ENCODE measurements at places on chromosomes 6 and 20. TPM values are rescaled to one million over a fixed set of nuclear protein-coding genes. Genes with fewer than 3 reads are reported as not detected.
A peak's percentile ranks its signal among the peaks of the same experiment; 100 is the strongest.

- no peak for DNase-seq
Measured at GRCh38 chr6:137119196-137120104, 54.0 kb downstream of the IL22RA2 start.

DNA sequence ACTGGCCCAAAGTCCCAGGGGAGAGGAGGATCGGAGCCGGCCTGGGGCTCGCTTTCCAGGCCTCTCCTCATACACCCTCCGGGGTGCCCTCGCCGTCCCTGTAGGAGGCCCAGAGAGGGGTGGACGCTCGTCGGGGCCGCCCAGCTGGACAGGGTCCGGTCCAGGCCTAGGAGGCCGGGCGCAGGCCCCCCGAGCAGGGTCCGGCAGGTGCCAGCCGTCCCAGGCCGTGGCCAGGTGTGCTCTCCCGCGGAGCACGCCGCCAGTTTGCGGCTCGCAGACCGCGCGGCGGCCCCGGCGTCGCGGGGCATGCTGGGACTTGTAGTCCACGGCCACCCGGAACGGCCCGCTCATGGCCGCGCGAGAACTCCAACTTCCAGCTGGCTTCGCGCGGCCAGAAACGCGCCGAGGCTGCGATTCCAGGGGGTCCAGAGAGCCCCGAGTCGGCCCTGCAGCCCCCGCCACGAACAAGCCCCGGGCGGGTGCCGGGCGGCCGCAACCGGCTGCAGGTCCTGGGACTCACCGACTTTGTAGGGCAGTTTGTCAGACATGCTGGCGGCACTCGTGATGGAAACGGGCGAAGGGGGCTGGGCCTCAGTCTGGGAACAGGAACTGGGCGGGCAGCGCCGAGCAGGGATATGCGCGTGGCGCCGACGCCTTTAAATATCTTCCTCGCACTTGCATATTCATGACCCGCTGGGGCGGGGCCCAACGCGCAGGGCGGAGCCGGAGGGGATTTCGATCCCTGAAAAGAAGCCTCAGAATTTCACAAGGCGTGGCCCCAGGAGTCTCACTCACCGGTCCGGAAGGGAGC, at the start of gene AHCY:
AHCY (minus strand) TSS at position 633 of the 811 bp plus-strand sequence; CDS start at position 548, 85 bp downstream.
- peak; percentile 84 for DNase-seq

DNA sequence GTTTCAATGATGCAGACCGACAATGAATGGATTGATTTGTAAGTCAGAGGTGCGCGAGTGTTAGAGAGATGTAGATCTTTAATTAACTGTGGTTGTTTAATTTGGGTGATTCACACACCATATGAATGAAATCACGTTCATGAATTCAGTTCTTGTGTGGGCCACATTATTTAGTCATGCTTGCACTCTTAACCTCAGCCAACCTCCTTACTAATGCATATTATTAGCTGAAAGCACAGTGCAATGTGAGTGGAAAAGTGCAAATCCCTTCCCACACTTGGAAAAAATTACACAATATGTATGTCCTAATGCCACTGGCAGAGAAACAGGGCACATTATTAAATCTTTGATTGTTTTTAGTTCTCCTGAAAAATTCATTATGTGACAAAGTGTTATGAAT, 512.5 kb downstream of the BCKDHB start:
- no peak for DNase-seq

DNA sequence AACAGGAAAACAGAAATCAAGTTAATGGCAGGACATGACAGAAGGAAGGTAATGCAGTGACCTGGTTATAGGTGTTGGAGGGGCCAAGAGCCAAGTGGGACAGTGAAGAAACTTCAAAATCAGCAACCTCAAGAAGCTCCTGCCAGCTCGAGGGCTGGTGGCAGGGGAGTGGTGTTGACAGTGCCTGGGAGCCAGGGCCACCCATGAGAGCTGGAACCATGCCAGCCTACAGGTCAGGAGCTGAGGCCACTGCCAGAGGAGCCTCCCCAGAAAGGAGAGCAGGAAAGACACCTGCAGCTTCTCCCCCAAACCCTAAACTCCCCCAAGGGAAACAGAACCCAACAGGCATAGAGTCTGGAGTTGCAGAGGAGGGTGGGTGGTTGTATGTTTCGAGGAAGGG, 262.1 kb downstream of the LRFN2 start:
- no peak for DNase-seq

DNA sequence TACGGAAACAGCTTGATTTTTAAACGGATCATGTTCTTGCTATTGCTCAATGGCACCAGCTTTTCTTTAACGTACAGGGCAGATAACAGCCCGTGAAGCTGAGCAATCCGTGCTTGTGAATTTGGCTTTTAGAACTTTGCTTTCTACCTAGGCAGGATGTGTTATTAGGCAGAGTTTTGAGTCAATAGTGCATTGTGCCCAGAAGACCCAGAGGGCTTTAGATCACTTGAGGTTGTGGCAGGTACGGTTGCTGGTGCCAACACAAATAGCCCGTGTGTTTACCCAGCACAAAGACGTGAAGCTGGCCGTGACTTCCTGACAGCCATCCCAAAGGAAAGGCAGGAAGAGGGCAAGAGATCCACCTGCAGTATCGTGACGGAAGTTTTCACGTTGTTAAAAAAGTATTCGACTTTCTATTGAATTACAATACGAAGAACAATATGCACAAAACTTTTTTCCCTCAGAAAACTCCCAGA, 117.4 kb upstream of the FRMD1 start:
- no peak for DNase-seq

DNA sequence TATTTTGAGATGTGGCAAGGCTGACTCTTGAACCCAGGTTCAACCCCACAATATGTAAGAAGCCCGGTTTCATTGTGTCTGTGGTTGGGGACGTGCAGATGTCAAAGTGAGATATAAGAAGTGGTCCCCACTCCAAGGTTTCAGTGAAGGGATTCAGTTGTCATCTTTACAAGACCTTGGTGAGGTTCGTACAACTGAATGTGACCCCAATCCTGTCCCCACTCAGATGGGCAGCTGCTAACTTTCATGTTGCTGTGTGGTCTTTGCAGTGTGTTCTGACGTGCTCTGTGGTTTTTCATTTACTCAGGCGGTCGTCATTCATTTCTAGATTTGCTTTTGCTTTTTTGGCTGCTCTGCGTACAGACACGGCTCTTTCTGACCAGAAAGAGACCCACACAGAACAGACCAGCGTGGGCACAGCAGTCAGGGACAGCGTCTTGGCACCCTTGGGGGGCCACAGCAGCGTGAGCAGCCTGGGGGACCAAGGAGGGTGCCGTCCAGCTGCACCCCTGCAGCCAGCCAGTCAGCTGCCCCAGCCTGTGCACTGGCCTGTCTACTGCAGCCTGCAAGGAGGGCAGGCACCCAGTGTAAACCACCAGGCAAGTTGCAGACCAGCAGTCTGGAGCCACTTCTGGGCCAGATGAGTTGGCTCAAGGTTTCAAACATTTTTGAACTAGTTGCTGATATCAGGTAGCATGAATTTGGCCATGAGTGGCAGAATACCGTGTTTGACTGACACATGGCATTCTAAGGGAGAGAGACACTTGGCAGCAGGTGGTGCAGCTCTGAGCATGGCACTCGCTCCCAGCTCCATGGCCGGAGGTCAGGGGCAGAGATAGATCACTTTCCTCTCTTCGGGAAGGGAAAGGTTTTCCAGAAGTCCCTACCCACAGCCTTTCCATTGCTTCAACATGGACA, 49.4 kb upstream of the IRF4 start:
- no peak for DNase-seq

DNA sequence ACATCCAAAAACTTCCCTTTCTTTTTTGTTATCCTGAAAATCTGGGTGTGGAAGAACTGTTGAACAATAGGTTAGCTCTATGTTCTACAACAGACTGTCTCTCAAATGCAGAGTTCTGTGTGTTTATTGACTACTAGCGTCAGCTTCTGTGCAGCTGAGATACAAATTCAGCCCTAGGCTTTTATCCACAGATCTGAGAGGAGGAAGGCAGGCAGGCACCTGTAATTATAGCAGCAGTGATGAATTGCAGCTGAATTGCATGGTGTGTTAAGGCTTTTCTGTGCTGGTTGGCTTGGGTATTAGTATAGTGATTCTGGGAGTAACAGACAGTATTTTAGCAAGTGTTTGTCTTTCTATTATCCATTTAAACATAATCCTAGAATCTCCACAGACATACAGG, 24.4 kb downstream of the GRIK2 start:
- no peak for DNase-seq

DNA sequence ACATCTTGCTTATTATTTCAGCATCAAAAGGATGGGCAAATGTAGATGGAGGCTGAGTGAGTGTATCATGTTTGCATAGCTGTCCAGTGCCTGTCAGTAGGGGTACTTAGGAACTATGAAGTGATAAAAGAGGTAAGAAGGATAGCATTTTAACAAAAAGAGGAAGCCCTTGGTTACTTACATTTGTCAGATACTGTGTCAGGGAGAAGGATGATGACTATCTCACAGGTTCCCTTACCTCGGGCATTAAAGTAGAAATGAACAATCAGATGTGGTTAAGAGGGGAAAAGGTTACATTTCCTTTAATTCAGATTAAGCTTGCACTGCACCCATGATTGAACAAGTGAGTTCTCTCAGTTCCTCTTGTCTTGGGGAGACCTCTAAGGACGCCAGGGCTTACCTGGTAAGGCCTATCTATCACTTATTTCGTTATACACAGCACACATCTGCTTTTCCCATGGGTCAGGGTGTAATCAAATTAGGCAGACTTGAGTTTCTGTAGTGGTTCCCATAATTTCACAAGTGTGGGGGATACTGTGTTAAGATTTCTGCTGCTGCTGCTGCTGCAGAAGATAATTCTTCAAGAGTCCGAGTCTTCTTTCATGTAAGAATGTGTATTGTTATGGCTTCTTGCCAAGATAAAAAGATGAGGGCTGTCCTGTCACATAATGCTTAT, 4.5 kb downstream of the FOXO3 start:
- DNase-seq, result no peak

- no peak for DNase-seq
Measured at GRCh38 chr6:34338811-34339210, 53.7 kb downstream of the NUDT3 start.

DNA sequence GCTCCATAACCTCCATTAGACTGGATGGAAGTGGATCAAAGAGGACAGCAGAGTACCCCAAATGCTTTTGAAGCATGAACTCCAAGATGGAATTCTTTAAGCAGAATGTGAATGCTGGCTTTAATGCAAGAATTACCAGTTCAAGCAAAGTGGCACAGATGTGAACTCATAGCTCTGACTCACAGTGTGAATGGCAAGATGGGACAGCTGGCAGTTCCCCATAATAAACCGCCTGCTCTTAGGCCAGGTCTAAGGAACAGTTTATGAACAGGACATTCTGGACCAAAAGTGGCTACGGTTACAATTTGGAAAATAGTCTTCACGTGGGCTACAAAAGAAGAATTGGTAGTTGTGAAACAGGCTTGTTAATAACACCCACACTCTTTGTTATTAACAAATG, 76.5 kb downstream of the SPTLC3 start:
- DNase-seq, result no peak

DNA sequence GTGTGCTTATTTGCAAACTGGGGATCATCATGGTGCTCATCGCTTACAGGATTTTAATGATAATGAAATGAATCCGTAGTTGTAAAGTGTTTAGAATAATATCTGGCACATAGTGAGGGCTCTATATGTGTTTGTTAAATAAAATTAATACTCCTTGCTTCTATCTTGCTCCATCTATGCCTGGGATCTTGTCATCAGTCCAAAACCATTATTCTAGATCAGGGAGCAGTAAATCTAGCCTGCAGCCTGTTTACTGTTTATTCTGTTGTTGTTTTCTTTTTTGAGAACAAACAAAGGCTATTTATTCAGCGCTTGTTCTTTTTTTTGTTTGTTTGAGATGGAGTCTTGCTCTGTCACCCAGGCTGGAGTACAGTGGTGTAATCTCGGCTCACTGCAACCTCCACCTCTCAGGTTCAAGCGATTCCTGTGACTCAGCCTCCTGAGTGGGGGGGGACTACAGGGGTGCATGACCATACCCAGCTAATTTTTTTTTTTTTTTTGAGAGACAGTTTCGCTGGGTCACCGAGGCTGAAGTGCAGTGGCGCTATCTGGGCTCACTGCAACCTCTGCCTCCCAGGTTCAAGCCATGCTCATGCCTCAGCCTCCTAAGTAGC, 8.1 kb downstream of the ACOT8 start:
- DNase-seq, result no peak

DNA sequence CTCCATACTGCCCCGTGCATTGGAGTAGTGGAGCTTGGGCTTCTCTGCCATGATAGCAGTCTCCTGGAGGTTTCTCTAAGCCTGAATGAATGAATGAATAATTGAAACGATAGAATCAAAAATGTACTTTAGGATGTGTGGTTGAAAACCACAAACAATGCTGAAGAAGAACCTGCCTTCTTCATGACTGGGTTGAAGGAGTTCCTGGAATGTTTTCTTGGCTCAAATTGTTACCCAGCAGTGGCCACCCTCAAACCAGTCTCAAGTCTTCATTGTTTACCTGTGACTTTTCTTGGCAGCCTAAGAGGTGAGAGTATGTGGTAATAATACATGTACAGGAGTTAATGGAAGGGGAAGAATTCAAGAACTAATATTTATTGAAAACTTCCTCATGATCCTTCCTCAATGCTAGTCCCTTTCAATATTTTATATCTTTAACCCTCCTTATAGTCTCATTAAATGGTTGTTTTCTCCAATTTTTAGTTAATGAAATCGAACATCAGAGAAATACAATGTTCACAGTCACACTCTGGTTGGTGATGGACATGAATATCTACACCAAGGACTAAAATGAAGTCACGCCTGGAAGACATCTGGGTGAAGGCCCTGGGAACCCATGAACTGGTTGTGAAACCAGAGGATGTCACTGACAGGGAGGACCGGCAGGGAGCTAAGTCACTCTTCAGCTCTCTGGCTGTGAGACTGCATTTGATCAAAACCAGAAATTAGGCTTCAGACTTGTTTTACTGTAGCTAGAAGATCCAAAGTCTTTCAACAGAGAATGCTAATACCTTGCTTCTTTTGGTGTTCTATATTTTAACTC, at the start of gene GSTA5:
GSTA5 (minus strand) TSS at position 51 of the 823 bp plus-strand sequence.
- DNase-seq, result no peak

DNA sequence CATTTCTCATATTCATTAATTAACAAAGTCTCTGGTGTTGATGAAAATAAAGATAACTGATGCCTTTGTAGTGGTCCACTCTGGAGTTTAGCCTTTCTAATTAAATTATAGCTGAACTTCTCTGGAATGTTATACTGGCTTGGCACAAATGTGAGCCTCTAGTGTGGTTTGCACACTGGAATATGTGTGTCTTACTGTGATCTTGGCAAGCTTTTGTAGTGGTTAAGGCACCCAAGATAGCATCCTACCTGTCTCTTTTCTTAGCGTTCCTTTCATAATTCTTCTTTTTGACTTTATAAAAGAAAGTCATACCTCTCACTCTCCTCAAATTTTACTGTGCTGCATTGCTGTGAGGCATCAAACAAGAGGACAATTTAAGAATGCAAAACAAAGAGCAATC, 107.4 kb downstream of the UTRN start:
- DNase-seq, result no peak

Gene CALHM5
- total RNA-seq, result 0.65 TPM

Gene EMILIN3
- not detected for total RNA-seq

Gene HLA-DRA
- 117 TPM for total RNA-seq

Gene OOEP
- total RNA-seq, result not detected

Gene EFCAB8
- total RNA-seq, result 1.8 TPM

Data from T-helper 17 cell (primary cell).